ENCODE measurements at places on chromosomes 1 and 21.

GRCh38 chr1:203596673-203597210, 29.9 kb upstream of the ATP2B4 start:
- no peak overlapping the region for H3K27ac ChIP-seq
- H3K27me3 ChIP-seq = no peaks in the 10 kb centered on the region
- no peaks in the 10 kb centered on the region for H3K36me3 ChIP-seq
- DNase-seq = no peak
- no peaks in the 10 kb centered on the region for H3K4me1 ChIP-seq

DNA sequence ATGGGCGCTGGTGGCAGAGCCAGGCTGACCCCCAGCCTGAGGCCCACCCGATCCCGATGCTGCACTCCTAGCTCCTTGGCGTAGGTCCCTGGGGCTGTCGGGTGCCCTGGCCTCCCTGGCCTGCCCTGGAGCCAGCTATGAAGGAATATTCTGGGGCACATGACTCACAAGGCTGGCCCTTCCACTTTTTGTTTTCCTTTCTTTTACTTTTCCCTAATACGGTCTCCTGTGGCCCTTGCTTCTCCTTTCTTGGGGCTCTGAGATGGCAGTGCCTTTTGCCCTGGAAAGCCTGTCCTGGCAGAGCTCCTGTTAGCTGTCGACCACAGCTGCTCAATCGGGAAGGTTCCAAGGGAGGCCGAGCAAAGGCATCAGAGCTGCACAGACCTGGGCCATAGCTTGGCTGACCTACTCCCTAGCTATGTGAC, 22.1 kb downstream of the ARHGEF10L start:
- no peak overlapping the region for H3K4me3 ChIP-seq
- H3K27ac ChIP-seq = no peak overlapping the region
- DNase-seq = no peak
- no peaks in the 10 kb centered on the region for H3K4me1 ChIP-seq
- H3K36me3 ChIP-seq = no peaks in the 10 kb centered on the region

DNA sequence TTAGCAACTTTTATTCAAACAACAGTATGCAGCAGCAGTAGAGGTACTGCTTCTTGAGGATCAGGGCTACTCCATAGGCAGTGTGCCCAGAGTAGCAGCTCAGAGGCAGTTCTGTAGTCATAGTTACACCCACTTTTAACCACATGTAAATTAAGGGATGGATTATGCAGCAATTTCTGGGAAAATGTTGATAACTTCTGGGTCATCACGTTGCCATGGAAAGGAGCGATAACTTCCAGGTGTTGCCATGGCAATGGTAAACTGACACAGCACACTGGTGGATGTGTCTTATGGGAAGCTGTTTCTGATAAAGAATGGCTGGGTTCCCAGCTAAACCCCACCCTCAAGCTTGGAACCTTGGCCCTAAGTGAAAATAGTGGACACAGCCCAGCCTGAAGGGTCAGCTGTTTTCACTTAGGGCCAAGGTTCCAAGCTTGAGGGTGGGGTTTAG, 29.0 kb upstream of the PLA2G2A start:
- no peak for DNase-seq
- H3K4me3 ChIP-seq = no peak overlapping the region
- no peaks in the 10 kb centered on the region for H3K36me3 ChIP-seq
- H3K27me3 ChIP-seq = no peaks in the 10 kb centered on the region
- H3K4me1 ChIP-seq = no peaks in the 10 kb centered on the region

GRCh38 chr1:116664366-116664977, 3.1 kb downstream of the IGSF3 start:
- DNase-seq = no peak
- H3K27ac ChIP-seq = no peak overlapping the region
- no peaks in the 10 kb centered on the region for H3K4me1 ChIP-seq
- H3K4me3 ChIP-seq = no peak overlapping the region
- H3K36me3 ChIP-seq = no peaks in the 10 kb centered on the region

DNA sequence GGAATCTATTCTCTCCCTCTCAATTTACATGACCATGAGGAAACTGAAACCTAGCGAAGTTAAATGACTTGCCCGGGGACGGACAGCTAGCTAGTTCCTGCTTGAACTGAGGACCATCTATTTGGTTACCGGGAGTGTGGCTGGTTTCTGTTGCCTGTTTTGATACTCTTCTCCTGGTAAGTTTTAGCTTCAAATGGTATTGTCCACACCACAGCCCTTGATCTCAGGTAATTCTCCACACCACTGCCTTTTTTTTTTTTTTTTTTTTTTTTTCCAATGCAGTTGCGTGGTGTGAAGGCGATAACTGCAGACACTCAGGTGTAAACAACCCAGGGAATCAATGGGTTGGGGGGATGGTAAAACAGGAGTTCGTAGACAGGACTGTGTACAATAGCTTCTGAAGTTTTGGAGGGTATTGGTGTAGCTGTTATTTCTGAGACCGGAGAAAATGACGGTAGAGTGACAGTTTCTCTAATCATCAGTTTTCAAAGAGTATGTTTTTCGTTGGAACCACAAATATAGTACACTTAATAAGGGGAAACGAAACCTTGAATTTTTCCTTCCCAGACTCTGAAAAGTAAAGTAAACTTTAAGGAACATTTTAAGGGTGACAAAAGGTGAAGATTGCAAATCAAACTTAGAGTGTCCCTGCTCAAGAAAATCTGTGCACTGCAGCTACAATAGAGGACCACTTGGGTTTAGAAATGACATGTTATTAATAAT, 125.3 kb upstream of the CACYBP start:
- DNase-seq = no peak
- no peak overlapping the region for H3K27ac ChIP-seq
- no peaks in the 10 kb centered on the region for H3K27me3 ChIP-seq
- no peaks in the 10 kb centered on the region for H3K36me3 ChIP-seq

GRCh38 chr21:31659286-31659535, 282 bp upstream of the SOD1 start:
- DNase-seq = no peak
- H3K27me3 ChIP-seq = no peaks in the 10 kb centered on the region
- peak overlapping the region; percentile 97 for H3K4me3 ChIP-seq
- no peak overlapping the region for H3K27ac ChIP-seq
- peaks cover 41% of the 10 kb centered on the region for H3K4me1 ChIP-seq
- peaks cover 20% of the 10 kb centered on the region for H3K36me3 ChIP-seq

GRCh38 chr1:39130325-39130724, 74.2 kb upstream of the MACF1 start:
- H3K36me3 ChIP-seq = no peaks in the 10 kb centered on the region
- no peaks in the 10 kb centered on the region for H3K27me3 ChIP-seq
- no peaks in the 10 kb centered on the region for H3K4me1 ChIP-seq

GRCh38 chr1:213982672-213983492, 4.9 kb upstream of the PROX1 start:
- no peak for DNase-seq
- no peaks in the 10 kb centered on the region for H3K27me3 ChIP-seq
- H3K4me3 ChIP-seq = no peak overlapping the region

DNA sequence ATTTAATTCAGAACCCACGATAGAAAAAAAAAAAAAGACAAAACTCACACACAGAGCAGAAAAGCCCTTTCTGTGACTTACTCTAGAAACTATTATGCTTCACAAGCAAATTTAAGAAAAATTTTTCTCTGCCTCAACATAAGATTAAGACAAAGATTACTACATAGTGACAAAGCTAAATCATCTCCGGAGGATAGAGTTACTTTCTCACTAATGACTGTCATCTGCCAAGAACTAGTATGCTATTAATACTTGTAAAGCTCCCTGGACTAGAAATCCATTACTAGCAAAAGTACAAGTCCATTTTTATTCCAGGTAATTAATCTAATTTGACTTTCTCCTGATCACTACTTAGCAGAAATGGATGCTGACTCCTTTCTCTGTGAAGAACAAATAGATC, 25.9 kb downstream of the GREM2 start:
- no peaks in the 10 kb centered on the region for H3K4me1 ChIP-seq
- H3K4me3 ChIP-seq = no peak overlapping the region
- no peak for DNase-seq
- no peak overlapping the region for H3K27ac ChIP-seq

GRCh38 chr21:44416193-44416592, 39.1 kb upstream of the LRRC3 start:
- H3K27me3 ChIP-seq = no peaks in the 10 kb centered on the region
- DNase-seq = no peak
- no peaks in the 10 kb centered on the region for H3K36me3 ChIP-seq
- H3K27ac ChIP-seq = no peak overlapping the region
- no peak overlapping the region for H3K4me3 ChIP-seq

- no peak overlapping the region for H3K4me3 ChIP-seq
- no peaks in the 10 kb centered on the region for H3K4me1 ChIP-seq
- H3K27me3 ChIP-seq = 0 out of 2 replicates have a peak, but pooled peaks cover 3% of the 10 kb centered on the region
- no peak overlapping the region for H3K27ac ChIP-seq
- no peak for DNase-seq
Observed at GRCh38 chr1:159771127-159771895, 9.5 kb upstream of the DUSP23 start.

DNA sequence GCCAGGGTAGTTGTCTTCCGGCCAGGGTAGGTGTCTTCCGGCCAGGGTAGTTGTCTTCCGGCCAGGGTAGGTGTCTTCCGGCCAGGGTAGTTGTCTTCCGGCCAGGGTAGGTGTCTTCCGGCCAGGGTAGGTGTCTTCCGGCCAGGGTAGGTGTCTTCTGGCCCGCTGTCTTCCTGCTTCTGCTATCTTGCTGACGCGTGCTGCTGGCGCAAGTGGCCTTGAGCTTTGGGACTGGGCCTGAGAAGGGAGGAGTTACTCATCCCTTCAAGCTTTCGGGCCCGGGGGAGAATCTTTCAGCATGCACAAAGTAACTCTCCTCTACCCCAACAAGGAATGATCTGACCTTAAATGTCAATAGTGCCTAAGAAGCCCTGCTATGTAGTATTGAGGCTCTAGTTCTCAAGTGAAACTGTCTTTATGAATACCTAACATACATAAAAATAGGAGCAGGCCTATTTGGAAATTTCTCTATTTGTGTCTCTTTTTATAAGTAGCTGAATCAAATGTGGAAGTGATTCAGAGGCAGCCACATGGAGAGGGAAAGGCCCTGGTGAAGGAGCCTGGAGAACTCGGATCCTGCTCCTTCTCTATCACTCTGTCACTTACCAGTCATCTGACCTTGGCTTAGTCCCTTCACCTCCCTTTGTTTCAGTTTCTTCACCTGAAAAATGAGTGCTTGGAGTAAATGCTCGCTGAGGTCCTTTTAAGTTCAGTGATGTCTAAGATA, 65.6 kb downstream of the RGL1 start:
- no peak overlapping the region for H3K27ac ChIP-seq
- H3K4me3 ChIP-seq = no peak overlapping the region
- no peak for DNase-seq
- H3K27me3 ChIP-seq = no peaks in the 10 kb centered on the region
- no peaks in the 10 kb centered on the region for H3K36me3 ChIP-seq
- H3K4me1 ChIP-seq = no peaks in the 10 kb centered on the region

DNA sequence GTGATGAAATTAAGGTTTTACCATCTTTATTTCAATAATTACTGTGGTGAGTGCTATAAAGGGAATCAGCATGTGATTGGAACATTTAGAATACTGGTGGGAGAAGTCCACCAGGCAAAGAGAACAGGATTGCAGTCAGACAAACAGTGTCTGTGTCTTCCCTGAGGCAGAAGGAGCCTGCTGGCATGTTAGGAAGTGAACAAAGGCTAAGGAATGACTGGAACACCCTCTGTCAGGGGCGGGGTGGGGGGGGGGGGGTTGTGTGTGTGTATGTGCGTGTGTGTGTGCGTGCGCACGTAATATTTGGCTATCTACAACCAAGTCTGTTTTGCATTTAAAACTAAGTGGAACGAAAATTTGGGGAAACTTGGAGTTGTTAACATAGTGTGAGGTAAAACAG, 30.2 kb downstream of the SRRM1 start:
- peaks cover 73% of the 10 kb centered on the region for H3K36me3 ChIP-seq
- H3K4me1 ChIP-seq = no peaks in the 10 kb centered on the region
- no peak overlapping the region for H3K27ac ChIP-seq
- no peaks in the 10 kb centered on the region for H3K27me3 ChIP-seq
- no peak for DNase-seq
- no peak overlapping the region for H3K4me3 ChIP-seq

DNA sequence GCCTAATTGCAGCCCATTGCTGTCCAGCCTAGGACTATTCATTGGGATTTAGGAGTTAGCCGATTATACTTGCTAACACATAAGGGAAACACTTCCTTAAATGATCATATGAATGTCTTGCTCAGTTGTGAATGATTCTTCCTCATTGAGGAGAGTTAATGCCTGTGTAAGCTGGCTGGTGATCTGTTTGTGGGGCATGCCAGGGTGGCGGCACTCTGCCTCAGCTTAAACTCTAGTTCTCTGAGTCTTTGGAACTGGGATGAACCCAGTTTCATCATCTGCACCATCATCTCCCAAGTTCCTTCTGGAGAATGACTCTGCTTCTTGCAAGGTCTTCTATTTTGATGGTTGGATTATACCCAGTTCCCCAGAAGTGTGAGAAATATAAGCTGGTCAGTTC, 23.9 kb upstream of the SLAMF6 start:
- no peaks in the 10 kb centered on the region for H3K27me3 ChIP-seq
- peaks cover 72% of the 10 kb centered on the region for H3K4me1 ChIP-seq
- DNase-seq = no peak
- 0 out of 2 replicates have a peak, but pooled peaks cover 3% of the 10 kb centered on the region for H3K36me3 ChIP-seq
- H3K27ac ChIP-seq = peak overlapping the region; percentile 94

DNA sequence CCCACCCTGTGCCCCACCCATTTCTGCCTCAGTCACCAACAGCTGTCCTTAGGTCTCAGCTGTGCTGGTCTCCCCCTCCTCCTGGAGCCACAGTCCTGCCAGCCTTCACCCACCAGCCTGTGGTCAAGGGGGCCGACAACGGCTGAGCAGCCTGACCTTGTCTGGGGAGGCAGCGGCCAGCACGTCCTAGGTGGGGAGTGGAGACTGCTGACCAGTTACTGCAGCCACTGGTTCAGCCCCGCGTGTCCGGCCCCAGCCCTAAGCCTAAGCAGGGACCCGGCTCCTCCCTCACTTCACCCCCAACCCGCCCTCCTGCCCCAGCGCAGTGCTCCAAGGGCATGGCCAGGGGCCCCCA, 79.2 kb downstream of the MORN1 start:
- DNase-seq = no peak
- H3K4me3 ChIP-seq = no peak overlapping the region
- no peaks in the 10 kb centered on the region for H3K36me3 ChIP-seq
- H3K27me3 ChIP-seq = no peaks in the 10 kb centered on the region

- DNase-seq = peak; percentile 36
- peaks cover 5% of the 10 kb centered on the region for H3K4me1 ChIP-seq
- no peak overlapping the region for H3K4me3 ChIP-seq
- H3K27ac ChIP-seq = no peak overlapping the region
- H3K36me3 ChIP-seq = no peaks in the 10 kb centered on the region
Observed at GRCh38 chr1:244545511-244545910, 84.4 kb downstream of the CATSPERE start.

All from Karpas-422 (cell line).